ENCODE measurements at places on chromosomes 13 and 19. TPM values are rescaled to one million over a fixed set of nuclear protein-coding genes. Genes with fewer than 3 reads are reported as not detected.

The FSD1 gene
- 7.4 TPM for total RNA-seq

The SERTAD3 gene
- 47.6 TPM for total RNA-seq

The RNF113B gene
- total RNA-seq = not detected

The TEX26 gene
- not detected for total RNA-seq

The OR7A5 gene
- not detected for total RNA-seq

The CCDC70 gene
- not detected for total RNA-seq
